Kidney capillary endothelial cell (primary cell): ENCODE measurements at places on chromosomes 7 and 10.
A peak's percentile ranks its signal among the peaks of the same experiment; 100 is the strongest.

- DNase-seq: no peak
These were observed 12.3 kb downstream of the SH3PXD2A start for GRCh38 chr10:103843045-103843444.

DNA sequence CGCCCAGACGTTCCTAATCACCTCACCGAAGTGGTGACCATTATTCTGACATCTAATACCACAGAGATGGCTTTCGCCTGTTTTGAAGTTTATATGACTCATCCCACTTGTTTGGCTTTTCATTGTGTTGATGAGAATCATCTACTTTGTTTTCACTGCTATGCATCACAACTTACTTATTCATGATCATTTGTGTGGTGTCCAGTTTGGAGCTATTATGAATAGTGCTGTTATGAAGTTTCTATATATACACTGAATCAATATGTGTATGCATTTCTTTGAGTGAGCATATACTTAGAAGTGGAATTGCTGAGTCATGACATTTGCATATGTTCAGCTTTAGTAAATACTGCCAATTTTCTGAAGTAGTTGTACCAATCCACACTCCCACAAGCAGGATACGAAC is 38.6 kb upstream of the TNKS2 start:
- DNase-seq: peak; percentile 29

DNA sequence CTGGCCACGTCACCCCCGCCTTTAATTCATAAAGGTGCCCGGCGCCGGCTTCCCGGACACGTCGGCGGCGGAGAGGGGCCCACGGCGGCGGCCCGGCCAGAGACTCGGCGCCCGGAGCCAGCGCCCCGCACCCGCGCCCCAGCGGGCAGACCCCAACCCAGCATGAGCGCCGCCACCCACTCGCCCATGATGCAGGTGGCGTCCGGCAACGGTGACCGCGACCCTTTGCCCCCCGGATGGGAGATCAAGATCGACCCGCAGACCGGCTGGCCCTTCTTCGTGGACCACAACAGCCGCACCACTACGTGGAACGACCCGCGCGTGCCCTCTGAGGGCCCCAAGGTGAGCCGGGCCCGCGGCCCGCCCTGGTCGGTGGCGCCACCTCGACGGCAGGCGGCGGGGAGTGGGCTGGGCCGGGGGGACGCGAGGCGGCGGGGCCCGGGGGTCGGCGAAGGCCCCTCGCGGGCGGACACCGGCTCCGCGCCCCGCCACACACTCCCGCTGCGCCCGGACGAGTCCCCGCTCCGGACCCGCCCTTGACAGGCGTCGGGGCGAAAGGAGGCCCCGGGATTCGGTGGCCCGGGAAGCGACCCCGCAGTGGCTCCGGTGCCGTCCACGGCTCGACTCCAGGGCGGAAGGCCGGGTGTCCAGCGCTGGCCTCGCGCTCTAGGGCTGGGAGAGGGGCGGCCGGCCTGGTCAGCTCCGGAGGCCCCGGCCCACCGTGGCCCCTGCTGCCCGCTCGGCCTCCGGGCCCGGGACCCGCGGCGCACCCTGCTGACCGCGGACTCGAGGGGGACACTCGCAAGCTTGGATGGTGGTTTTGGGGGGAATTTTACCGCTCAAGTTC is 557 bp downstream of the BAG3 start:
- DNase-seq: no peak

DNA sequence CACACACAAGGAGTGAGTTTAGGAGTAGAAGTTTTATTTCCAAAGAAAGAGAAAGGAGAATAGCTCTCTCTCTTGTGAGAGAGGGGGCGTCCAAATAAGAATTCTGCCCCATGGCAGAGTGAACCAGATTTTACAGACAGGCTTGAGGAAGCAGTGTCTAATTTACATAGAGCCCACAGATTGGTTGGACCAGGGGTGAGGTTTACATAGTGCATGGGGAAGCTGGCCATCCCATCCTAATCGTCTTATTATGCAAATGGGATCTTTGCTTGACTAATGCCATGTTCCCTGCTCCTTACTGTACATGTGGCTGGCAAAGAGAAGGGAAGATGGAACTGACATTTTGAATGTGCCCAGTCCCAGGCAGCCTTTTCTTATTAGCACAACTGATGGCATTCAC is 60.0 kb upstream of the ACSM6 start:
- DNase-seq: no peak

GRCh38 chr7:12584930-12585329 is 14.4 kb downstream of the SCIN start:
- no peak for DNase-seq

DNA sequence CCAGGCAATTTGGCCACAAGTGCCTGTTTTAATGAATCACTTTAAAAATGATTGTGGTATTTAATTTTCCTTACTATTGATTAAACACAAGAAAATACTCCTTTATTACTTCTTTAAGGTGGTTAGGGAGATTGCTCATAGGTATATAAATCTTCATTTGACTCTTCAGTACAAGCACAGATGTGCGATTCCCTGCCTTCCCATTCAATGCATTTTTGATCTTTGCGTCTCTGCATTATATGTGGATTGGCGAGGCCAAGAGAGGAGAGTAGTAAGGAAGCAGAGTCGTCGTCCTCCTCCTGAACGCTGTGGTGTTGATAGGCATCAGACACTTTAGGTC is 683.7 kb downstream of the LRMDA start:
- no peak for DNase-seq

GRCh38 chr7:127362364-127363027 is 30.0 kb downstream of the ZNF800 start:
- DNase-seq: no peak

DNA sequence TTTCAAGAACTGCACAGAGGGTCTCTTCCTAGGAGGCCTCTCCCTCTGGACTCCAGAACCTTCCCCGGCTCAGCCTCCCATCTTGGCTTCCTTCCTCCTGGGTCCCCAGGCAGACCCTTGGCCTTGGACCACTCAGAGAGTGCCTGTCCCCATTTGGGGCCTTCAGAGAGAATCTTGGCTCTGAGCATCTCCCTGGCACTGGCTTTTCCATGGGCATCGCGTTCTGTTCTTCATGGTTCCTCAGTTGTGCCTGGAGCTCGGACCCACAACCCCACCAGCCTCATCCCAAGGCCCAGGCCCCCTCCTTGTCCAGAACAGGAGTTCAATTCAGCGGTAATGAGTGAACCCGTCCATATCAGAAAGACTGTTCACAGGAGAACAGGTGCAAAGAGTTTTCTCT is 73.4 kb downstream of the VIPR2 start:
- no peak for DNase-seq

GRCh38 chr7:37441386-37441760 is 7.3 kb downstream of the ELMO1 start:
- DNase-seq: no peak

DNA sequence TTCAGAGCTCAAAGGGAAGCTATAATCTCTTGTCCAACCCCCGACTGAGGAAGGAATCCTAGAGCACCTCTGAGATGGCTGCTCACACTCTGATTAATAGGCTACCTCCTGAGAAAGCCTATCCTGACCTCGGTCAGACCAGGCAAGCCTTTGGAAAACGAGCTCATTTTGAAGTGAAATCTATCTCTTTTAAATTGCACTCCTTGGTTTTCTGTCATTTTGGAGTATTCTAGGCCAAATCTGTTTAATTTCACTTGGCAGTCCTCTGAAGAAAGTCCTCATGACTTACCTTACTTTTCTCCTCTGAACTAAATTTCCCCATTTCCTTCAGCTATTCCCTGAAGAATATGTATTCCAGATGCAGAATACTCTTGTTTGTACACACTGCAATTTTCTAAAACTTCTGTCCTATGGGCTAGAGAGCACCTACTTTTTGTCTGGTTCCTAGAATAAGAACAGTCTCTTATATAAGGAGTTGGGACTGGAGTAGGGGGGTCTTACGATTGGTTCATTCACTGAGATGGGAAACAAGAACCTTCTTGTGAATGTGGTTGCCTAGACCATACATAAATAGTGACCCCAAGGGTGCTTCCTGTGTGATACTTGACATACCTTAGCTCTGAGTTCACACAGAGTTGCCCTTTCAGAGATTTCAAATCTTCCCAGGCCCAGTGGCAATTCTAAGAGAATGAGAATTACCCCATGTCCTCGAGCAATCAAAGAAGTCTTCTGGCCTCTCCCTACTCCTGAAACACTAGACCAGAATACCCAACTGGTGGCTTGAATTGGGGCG is 31.9 kb upstream of the HPS1 start:
- no peak for DNase-seq

DNA sequence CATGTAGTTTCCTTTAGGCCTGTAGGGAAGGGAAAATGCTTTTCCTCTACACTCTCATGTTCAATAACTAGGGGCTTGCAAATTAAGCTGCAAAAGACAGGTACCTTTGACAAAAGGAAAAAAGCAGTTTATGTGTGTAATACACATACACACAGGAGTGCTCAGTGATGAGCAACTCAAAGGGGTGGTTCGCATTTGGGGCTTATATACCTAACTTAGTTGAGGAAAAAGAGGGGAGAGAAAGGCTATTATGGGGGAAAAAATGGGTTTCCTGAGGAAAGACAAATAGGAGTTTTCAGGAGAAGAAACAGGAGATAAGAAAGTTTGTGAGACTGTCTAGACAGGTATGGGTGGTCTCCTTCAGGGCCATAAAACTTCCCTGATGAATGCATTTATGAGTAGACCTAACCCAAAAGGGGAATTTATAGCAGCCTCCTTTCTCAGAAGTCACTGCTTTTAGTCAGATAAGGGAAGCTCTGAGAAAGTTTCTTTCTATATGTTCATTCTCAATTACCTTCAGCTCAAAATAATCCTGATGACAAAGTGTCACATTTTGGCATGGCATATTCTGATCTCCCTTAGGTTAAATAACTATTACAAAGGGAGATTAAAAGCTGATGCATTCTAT is 55.2 kb upstream of the EZH2 start:
- DNase-seq: no peak

GRCh38 chr10:60942788-60943315 is 1.1 kb downstream of the RHOBTB1 start:
- peak; percentile 18 for DNase-seq

DNA sequence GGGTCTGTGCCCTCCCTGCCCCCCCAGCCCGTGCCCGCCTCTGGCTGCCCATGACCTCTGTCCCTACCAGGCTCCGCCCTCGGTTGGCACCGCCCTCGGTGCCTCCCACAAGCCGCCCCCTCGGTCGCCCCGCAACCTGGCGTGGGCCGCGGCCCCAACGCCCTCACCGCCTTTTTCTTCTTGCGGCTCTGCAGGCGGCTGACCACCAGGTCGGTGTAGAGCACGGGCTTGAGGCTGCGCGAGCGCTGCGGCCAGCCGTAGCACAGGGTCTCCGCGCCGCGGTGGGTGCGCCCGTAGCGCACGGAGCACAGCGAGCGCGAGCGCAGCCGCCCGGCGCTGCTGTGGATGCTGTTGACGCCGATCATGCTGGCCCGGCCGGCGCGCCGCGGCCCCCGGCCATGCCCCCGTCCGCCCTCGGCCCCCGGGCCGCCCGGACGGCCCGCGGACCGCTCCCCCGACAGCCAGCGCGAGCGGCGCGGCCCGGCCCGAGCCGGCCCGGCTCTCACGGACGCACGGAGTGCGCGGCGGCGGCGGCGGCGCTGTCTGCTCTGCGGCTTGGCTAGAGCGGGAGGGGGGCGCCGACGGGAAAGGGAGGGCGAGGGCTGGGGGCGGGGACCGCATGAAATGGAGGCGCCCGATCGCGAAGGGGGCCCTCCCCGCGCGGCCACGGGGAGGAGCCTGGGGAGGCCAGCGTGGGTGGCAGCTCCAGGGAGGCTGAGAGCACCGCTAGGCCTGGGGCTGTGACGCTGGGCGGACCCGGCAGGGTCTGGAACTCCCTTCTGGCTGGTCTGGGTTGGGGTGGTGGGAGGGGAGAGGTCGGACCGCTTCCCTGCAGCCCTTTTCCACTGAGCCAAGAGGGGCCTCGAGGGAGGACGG is 9.6 kb downstream of the PSD start:
- DNase-seq: no peak

GRCh38 chr10:69835875-69836730 is 34.4 kb downstream of the COL13A1 start:
- no peak for DNase-seq

- DNase-seq: no peak
These were observed 1.8 kb downstream of the PALD1 start for GRCh38 chr10:70480239-70480861.

- no peak for DNase-seq
These were observed 373.9 kb downstream of the SFMBT2 start for GRCh38 chr10:7036951-7037350.

DNA sequence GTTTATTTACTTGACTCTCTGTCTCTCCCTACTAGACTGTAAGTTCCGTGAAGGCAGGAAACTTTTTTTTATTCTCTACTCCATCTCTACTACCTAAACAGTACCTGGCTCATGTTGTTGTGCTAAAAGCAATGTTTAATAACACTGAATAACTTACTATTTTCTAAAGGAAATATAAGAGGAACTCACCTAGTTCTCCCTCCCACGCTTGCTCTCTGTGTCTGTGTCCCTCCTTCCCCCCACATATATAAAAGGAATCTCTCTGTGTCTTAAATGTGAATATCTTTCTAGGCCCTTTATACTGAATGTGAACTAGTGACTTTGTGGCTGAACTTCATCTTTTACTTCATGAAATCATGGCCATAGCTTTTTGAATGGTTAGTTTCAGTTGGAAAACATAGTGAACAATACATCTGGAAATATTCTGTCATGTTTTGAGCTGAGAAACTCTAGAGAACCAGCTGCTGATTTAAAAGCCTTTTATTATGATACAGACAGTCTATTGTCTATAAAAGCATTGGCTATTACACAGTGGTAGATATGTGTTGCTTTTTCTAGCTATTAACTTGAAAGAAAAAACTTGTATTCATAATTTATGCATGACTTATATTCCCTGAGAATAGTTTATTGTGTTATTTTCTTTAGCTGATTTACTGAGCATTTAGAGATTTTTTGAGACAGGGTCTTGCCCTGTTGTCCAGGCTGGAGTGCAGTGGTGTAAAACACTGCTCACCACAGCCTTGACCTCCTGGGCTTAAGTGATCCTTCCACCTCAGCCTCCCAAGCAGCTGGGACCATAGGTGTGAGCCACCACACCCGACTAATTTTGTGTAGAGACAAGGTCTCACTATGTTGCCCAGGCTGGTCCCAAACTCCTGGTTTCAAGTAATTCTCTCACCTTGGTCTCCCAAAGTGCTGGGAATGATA is 42.5 kb downstream of the VCL start:
- DNase-seq: no peak

GRCh38 chr10:125010362-125010761 is 68.4 kb downstream of the ZRANB1 start:
- no peak for DNase-seq

DNA sequence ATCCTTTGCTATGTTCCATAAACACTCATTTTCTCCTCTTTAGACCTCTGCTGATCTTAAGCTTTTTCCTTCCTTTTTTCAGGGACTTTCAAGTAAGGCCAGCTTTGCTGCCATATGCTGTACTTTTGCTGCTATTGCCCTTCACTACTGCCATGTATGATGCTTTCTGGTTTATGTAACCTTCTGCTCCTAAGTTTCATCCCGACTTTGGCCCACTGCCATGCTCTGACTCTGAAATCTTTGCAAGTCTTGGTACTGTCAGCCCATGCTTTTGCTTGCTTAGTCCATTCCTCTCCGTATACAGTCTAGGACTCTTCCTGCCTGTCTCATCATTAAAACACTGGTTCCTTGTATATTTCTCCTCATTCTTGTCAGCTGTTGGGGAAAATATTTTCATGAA is 152.4 kb downstream of the RNF133 start:
- no peak for DNase-seq

GRCh38 chr10:133616371-133617130 is 10.0 kb downstream of the FRG2B start:
- DNase-seq: no peak

GRCh38 chr10:5165738-5166137 is 19.2 kb downstream of the AKR1C8 start:
- no peak for DNase-seq

GRCh38 chr10:10222304-10222841 is 795.3 kb upstream of the CELF2 start:
- DNase-seq: no peak
